Mesenchymal stem cell (in vitro differentiated cells and primary cell): ENCODE measurements at places on chromosomes 3 and 15.
A peak's percentile ranks its signal among the peaks of the same experiment; 100 is the strongest.

GRCh38 chr3:8981296-8981695 is 18.0 kb upstream of the RAD18 start:
- no peak overlapping the region for H3K4me3 ChIP-seq
- no peaks in the 10 kb centered on the region for H3K4me1 ChIP-seq
- DNase-seq = no peak
- H3K36me3 ChIP-seq = no peaks in the 10 kb centered on the region

DNA sequence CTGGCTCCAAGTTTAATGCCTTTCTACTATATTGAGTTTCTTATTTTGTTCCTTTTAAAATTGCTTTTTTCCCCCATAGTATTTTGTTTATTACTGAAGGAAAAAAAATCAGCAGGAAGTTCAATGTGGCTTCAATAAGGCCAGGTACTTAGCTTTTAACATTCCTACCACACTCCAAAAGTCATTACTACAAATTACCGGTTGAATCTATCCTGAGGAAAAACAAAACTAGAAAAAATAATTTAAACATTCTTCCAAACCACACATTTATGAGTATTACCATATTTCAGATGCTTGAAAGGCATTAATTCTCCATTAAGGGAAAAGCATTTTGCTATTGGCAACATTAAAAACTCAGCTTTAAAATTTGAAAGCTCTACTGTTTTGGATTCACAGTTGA is 20.2 kb upstream of the TNFSF10 start:
- no peak overlapping the region for H3K4me3 ChIP-seq
- no peaks in the 10 kb centered on the region for H3K36me3 ChIP-seq
- DNase-seq = no peak

- H3K4me1 ChIP-seq = no peaks in the 10 kb centered on the region
- no peaks in the 10 kb centered on the region for H3K27me3 ChIP-seq
- no peaks in the 10 kb centered on the region for H3K36me3 ChIP-seq
- H3K4me3 ChIP-seq = no peak overlapping the region
These were observed 22.7 kb downstream of the ERICH6 start for GRCh38 chr3:150681057-150681456.

- DNase-seq = peak; percentile 87
- H3K27ac ChIP-seq = peak overlapping the region; percentile 12
- H3K4me1 ChIP-seq = peaks cover 11% of the 10 kb centered on the region
- H3K36me3 ChIP-seq = no peaks in the 10 kb centered on the region
- no peaks in the 10 kb centered on the region for H3K27me3 ChIP-seq
These were observed 16.9 kb upstream of the SEMA4B start for GRCh38 chr15:90184119-90184785.

- H3K4me1 ChIP-seq = peaks cover 6% of the 10 kb centered on the region
- no peak for DNase-seq
- no peaks in the 10 kb centered on the region for H3K27me3 ChIP-seq
These were observed 29.8 kb downstream of the LDHAL6B start for GRCh38 chr15:59236394-59236793.

DNA sequence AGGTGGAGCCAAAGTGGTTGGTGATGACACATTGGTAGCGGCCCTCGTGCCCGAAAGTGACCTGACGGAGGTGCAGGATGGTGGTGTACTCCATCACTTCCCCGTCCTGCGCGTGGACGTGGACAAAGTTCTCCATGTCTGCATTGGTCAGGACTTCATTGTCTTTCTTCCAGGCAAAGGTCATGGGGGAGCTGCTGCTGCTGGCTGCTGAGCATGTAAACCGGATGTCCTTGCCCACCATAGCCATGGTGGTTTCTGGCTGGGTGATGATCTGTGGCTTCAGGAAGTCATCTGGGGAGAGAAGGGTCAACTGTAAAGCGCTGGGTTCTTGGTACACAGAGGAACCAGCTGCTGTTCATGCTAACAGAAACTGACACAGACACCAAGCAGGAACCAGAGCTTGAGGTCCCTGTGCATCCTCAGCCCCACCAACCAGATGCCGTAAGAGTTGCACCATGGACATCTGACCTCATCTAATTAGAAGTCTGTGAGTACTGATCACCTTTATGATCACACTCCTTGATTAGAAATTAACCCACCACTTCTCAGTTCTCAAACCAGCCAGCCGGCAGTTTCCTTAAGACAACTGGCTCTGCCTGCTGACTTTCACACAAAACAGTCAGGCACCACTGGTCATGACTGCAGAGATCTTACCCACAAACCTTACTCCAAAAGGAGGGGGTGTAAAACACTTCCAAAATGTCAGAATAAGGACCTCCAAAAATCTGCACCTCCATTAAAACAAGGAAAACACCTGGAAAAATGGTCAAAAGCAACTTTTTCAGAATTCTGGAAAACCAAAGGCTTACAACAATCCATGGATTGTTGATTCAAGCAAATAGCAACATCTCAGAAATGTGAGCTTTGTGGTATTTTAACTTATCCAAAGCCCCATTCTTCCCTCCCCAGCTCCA is 114.6 kb downstream of the LRIG1 start:
- no peak overlapping the region for H3K4me3 ChIP-seq
- peaks cover 68% of the 10 kb centered on the region for H3K36me3 ChIP-seq
- H3K4me1 ChIP-seq = peaks cover 12% of the 10 kb centered on the region
- no peaks in the 10 kb centered on the region for H3K27me3 ChIP-seq
- DNase-seq = no peak

DNA sequence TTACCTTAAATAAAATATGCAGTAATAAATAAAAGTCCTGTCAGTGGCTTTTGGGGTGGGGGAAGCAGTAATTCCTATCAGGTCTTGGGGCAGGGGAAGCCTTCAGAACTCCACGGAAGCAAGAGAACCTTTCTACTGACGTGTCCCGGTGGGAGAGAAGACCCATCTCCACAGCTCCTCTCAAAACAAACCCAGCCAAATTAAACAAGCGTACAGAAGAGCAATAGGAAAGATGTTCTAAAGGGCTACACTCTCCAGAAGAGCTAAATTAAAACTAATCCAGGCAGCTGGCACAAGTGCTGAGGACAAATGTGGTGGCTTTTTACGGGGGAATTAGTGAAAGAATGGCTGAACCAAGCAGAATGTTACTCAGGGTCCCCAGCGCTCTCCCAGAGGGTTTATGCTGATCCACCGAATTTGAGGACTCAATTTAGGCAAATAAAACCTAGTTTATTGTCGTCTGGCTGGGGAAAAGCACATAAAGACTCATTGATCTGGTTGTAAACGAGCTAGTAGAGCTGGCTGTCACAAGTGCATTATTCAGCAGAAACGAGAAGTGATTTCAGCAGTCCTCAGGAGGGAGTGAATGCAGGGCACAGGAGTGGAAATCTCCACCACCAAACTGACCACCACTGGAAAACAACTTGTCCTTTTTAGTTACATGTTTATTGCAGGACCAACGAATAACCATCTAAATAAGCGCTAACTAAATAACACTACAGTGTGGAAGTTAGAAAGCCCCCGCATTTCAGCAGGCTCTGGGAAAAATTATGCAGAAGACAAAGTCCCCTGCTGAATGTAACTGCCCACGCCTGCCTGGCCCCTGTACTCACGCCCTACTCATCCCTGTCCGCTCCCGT is 13.5 kb downstream of the BFSP2 start:
- no peak overlapping the region for H3K4me3 ChIP-seq
- H3K27ac ChIP-seq = no peak overlapping the region
- peaks cover 5% of the 10 kb centered on the region for H3K4me1 ChIP-seq
- no peaks in the 10 kb centered on the region for H3K36me3 ChIP-seq

GRCh38 chr15:40823572-40824343 is 4.8 kb downstream of the PPP1R14D start:
- peaks cover 3% of the 10 kb centered on the region for H3K27me3 ChIP-seq
- H3K36me3 ChIP-seq = no peaks in the 10 kb centered on the region
- no peak for DNase-seq
- H3K4me3 ChIP-seq = no peak overlapping the region
- no peak overlapping the region for H3K27ac ChIP-seq

- no peaks in the 10 kb centered on the region for H3K27me3 ChIP-seq
- DNase-seq = peak; percentile 82
- H3K27ac ChIP-seq = peak overlapping the region; percentile 79
- peaks cover 33% of the 10 kb centered on the region for H3K36me3 ChIP-seq
These were observed 1.7 kb downstream of the TIPARP start for GRCh38 chr3:156675830-156676767.

GRCh38 chr3:32359766-32360492 is 31.7 kb upstream of the CMTM7 start:
- H3K36me3 ChIP-seq = no peaks in the 10 kb centered on the region
- H3K27ac ChIP-seq = peak overlapping the region; percentile 8
- H3K4me3 ChIP-seq = no peak overlapping the region
- peaks cover 20% of the 10 kb centered on the region for H3K27me3 ChIP-seq

- no peaks in the 10 kb centered on the region for H3K27me3 ChIP-seq
- peaks cover 100% of the 10 kb centered on the region for H3K36me3 ChIP-seq
- no peak overlapping the region for H3K27ac ChIP-seq
- no peaks in the 10 kb centered on the region for H3K4me1 ChIP-seq
These were observed 11.6 kb downstream of the GORASP1 start for GRCh38 chr3:39095778-39096177.

GRCh38 chr15:62977952-62978811 is 64.4 kb upstream of the TPM1 start:
- DNase-seq = peak; percentile 60
- peak overlapping the region; percentile 27 for H3K27ac ChIP-seq
- peaks cover 23% of the 10 kb centered on the region for H3K4me1 ChIP-seq
- H3K36me3 ChIP-seq = no peaks in the 10 kb centered on the region

DNA sequence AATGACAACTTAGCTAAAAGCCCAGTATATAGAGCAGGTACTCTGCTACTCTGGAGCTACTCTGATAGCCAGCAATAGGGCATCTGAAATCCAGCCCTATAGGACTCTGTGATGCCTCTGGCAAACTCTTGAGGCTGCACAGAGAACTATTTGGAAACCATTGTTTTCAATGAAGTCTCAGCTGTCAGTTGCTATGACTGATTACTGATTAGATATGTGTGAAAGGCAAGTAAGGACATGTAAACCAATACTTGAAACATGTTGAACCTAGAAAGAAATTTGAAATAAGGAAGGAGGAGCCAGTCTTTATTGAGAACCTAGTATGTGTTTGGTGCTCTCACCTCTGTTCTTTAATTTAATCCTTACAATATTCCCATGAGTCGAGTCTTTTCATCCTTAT is 40.2 kb upstream of the CRTC3 start:
- no peaks in the 10 kb centered on the region for H3K4me1 ChIP-seq
- H3K27ac ChIP-seq = no peak overlapping the region
- H3K4me3 ChIP-seq = no peak overlapping the region
- DNase-seq = no peak
- H3K27me3 ChIP-seq = no peaks in the 10 kb centered on the region

- no peaks in the 10 kb centered on the region for H3K27me3 ChIP-seq
- no peak for DNase-seq
These were observed 981 bp upstream of the SCAP start for GRCh38 chr3:47476644-47477199.

DNA sequence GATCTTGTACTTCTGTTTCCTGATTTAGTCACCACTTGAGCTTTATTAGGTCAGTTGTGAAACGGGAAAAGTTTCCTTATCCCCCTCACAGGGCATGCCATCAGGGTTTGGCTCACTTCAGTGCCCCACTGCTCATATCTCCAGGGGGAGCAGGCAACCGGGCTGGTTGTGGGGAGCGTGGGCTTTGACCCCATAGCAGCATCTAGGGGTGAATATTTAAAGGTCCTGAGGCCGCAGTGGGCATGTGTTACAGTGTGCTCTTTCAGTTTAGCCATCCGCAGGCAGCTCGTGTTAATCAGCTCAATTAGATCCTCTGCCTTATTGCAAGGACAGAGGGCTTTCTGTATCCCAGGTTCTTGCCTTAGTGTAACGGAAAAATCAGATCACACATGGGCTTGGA is 71.9 kb downstream of the MRPL46 start:
- no peak overlapping the region for H3K4me3 ChIP-seq
- no peaks in the 10 kb centered on the region for H3K4me1 ChIP-seq
- no peak for DNase-seq
- H3K27ac ChIP-seq = no peak overlapping the region
- no peaks in the 10 kb centered on the region for H3K27me3 ChIP-seq

- no peaks in the 10 kb centered on the region for H3K36me3 ChIP-seq
- no peak overlapping the region for H3K4me3 ChIP-seq
- no peaks in the 10 kb centered on the region for H3K4me1 ChIP-seq
- no peak for DNase-seq
- no peak overlapping the region for H3K27ac ChIP-seq
- H3K27me3 ChIP-seq = no peaks in the 10 kb centered on the region
These were observed 353.6 kb downstream of the CNTN4 start for GRCh38 chr3:2452249-2452648.

DNA sequence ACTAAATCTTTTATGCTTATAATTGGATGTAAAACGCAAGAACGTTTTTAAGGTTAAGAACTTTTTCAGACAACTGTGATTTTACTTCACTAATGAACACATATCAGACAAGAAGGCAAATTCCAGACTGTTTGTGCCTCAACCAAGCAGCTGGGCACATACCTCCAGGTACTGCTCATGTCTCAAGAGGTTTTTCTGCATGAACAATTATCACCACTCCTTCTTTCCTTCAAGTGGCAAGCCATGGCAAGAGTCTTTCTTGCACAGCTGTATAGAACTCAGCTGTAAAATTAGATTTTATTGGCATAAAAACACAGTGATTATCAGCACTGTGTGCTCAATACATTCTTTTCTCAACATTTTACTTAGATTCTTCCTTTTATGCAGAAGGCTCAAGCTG is 64.3 kb downstream of the FNDC3B start:
- peak; percentile 69 for DNase-seq
- H3K4me1 ChIP-seq = peaks cover 9% of the 10 kb centered on the region
- no peaks in the 10 kb centered on the region for H3K27me3 ChIP-seq
- no peak overlapping the region for H3K4me3 ChIP-seq
- H3K36me3 ChIP-seq = peaks cover 6% of the 10 kb centered on the region

DNA sequence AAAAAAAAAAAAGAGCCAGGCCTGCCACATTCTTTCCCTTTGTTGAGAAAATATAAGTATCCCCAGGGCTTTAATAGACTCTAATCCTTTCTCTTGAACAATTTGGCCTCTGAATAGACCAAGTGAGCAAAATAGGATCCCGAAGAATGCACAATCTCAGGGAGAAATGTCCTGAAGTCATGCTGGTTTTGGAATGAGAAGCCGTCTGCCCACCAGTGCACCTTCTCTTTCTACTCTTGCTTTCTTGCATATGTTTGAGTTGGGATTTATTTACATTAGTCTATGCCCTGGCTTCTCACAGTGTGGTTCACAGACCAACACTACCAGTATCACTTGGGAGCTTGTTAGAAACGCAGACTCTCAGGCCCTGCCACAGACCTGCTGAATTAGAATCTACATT is 153.0 kb downstream of the ZNF621 start:
- no peaks in the 10 kb centered on the region for H3K36me3 ChIP-seq
- DNase-seq = no peak
- H3K27me3 ChIP-seq = no peaks in the 10 kb centered on the region
- no peaks in the 10 kb centered on the region for H3K4me1 ChIP-seq
- H3K4me3 ChIP-seq = no peak overlapping the region

DNA sequence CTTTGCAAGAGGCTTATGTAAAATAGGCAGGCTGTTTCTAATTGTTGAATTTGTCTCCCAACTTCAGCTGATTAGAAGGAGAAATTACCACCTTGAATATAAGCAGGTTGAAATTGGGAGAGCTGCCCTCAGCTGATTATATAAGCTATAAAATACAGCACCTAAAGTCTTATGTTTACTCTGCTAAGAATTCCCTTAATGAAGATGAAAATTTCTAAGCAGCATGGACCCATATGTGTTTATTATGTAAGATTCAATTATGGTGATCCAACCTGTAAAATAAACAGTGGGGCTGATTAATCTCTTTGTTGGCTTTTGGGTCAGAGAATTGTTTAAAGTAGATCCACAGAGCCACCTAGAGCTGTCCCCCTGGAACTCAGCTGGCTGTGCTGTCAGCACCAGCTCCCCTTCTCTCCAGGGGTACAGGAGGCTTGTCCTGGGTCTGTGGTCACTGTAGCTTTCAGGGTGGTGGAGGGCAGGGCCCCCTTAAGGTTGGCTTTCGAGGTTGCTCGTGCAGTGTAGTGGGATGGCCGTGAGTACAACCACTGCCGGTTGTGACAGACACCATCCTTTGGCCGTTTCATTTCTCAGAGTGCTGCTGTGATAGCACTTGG is 9.5 kb downstream of the SLCO3A1 start:
- no peaks in the 10 kb centered on the region for H3K36me3 ChIP-seq
- no peak for DNase-seq
- H3K4me3 ChIP-seq = no peak overlapping the region
- peaks cover 18% of the 10 kb centered on the region for H3K4me1 ChIP-seq
